ENCODE measurements at places on chromosomes 12 and 14.
A peak's percentile ranks its signal among the peaks of the same experiment; 100 is the strongest.

GRCh38 chr12:110028323-110028722 is 20.0 kb downstream of the C12orf76 start:
- DNase-seq, result no peak

DNA sequence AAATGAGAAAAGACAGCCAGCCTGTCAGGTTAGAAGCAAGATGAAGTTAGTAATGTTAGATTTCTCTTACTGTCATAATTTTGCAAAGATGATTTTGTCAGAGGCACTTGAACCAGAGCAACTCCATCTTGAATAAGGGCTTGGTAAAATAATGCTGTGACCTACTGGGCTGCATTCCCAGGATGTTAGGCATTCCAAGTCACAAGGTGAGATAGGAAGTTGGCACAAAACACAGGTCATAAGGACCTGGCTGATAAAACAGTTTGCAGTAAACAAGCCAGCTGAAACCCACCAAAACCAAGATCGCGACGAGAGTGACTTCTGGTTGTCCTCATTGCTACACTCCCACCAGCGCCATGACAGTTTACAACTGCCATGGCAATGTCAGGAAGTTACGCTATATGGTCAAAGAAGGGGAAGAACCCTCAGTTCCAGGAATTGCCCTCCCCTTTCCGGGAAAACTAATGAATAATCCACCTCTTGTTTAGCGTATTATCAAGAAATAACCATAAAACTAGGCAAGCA is 1313.5 kb upstream of the TMEM132C start:
- no peak for DNase-seq

GRCh38 chr12:121061831-121062230 is 22.8 kb upstream of the OASL start:
- peak; percentile 35 for DNase-seq

DNA sequence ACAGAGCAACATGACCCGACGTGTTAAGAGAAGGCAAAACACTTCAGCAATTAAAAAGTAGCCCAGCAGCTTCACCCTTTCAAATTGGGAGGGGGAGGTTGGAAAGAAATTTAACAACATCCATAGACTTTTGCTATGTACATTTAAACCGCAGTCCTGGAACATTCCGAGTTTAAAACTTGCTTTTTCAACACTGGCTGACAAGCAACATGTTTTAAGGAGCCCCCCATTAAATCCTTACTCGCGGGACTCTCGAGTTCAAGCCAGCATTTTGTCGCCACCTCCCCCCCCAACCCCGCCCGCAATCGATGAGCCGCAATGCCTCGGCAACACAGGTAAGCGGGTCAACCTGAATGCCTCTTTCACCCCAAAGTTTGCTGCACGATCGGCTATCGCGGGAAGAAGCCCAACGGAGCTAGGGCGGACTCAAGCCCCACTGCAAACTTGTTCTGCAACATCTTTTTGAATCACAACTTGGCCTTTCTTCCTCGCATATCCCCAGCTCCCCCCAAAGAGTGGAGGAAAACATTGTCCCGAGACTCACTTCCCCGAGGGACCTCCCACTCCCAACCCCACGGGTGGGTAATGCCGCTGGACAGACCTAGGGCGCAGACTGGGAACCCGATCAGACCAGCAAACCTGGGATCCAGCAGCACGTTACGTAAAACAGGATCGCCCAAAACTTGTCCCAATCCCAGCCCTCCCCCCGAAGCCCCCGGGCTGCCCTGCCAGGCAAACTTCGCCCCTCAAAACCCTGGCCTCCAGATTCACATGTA is 777 bp downstream of the ZFP36L1 start:
- no peak for DNase-seq

- DNase-seq, result no peak
Observed at GRCh38 chr12:40745386-40745785, 53.1 kb downstream of the CNTN1 start.

GRCh38 chr14:52110441-52111086 is 41.7 kb upstream of the NID2 start:
- DNase-seq, result peak; percentile 73

DNA sequence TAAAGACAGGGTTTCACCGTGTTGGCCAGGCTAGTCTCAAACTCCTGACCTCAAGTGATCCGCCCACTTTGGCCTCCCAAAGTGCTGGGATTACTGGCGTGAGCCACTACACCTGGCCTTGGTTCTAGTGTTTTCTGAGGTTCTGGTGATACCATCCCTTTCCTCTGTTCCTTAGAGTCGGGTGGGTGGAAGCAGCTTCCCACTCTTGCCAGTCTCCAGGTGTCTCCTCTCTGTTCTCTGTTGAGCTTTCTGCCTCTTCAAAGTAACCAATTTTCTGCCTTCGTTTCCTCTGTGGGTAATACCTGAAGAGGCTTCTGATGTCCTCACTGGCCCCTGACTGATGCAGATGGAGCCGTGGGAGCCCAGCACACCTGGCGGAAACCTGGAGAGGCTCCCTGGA is 53.4 kb upstream of the LHX5 start:
- DNase-seq, result no peak

- no peak for DNase-seq
Observed at GRCh38 chr14:90355540-90356518, 24.1 kb upstream of the NRDE2 start.

GRCh38 chr12:122937622-122938091 is 28.6 kb downstream of the ABCB9 start:
- DNase-seq, result no peak
